Stimulated activated CD8-positive, alpha-beta memory T cell treated with anti-CD3 and anti-CD28 coated beads, Interleukin-2, amount 100 ng/mL, for 1 hour (primary cell): ENCODE measurements at places on chromosomes 1 and 21.

- no peak for DNase-seq
Measured at GRCh38 chr1:25476186-25477097, 45.7 kb downstream of the MACO1 start.

DNA sequence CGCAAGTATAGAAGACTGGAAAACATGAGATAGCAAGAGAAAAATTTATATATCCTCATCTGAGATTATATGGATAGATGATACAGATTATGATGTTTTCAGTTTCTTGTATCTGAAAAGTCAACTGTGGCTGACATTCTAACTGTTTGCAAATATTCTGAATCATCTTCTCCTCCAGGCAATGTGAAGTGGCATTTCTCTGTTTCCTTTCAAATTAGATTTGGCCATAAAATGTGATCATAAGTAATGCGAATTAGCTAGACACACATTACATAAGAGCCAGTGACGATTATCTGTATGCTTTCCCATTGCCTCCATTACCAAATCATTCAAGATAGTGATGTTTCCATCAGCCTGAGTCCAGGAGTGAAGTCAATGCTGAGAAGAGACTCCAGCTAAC lies 265.2 kb downstream of the BRINP3 start:
- DNase-seq = no peak

DNA sequence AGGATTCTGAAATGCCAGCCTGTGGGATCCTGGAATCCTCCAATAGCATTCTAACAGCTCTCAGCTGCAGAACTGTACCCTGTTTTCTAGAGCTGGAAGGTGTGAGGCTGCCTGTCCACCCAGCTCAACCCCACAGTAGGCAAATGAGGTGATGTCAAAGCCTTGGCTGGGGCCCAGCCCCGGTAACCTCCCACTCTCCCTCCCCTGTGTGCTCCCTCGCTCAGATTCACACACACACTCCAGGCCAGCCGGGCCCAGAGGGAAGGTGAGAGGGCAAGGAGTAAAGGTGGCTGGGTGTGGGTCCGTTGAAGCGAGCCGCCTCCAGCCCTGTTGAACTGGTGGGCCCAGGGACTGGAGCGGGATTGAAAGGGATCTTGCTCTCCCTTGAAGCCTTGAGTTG lies at the start of gene BSND:
TSS of gene BSND (plus strand) at position 257 of the 400 bp plus-strand sequence. CDS start 254 bp downstream, outside the sequence.
- no peak for DNase-seq

DNA sequence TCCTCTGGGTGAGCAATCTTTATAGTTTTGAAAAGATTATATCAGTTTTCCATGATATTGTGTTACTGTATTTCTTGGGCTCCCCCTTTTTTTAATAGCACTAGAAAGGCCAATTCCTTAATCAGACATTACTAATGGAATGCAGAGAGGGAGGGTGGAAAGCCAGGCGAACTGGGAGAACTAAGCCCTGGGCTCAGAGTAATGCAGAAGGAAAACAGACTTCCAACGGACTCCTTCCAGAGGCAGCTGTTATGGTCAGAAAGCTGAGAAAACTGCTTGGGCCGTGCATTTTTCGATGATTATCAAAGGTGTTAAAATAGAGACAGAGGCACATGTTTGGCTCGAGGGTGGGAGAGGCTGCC lies 206.3 kb downstream of the FOXD2 start:
- DNase-seq = no peak

- DNase-seq = no peak
Measured at GRCh38 chr1:174134003-174134659, 25.2 kb upstream of the RABGAP1L start.

GRCh38 chr1:204326771-204327300 lies 32.9 kb downstream of the PLEKHA6 start:
- DNase-seq = no peak

GRCh38 chr1:22709891-22710700 lies 543 bp upstream of the EPHB2 start:
- no peak for DNase-seq

GRCh38 chr1:181141431-181141910 lies 53.0 kb downstream of the IER5 start:
- no peak for DNase-seq

DNA sequence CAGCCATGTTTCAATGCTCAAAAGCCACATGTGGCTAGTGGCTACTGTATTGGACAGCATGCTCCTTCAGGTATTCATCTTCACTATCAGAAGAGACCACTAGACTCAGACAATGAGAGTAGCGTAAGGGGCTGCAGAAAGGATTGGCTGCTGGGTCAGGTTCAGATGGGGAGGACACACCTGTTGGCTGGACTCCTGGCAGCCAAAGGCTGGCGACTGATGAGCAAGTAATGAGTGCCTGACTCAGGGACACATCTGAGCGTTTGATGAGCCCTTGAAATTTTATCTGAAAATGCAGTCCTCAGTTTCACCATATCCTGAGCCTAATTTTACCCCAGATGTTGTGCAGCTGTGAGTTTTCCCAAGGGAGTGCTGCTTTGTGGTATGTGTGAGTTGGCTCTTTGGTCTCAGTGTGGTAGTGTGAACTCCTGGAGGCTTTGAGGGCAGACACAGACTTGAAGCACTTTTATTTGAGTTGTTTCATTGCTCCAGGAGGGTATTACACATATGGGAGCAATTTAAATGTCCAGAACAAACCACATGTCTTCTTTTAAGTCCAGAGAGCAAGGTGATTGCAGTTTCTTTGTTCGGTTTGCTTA lies 9.6 kb downstream of the ST6GALNAC3 start:
- DNase-seq = no peak
